ENCODE measurements at places on chromosomes 12 and 14.

- DNase-seq: no peak
These were observed 31.7 kb upstream of the BTBD6 start for GRCh38 chr14:105216490-105217247.

DNA sequence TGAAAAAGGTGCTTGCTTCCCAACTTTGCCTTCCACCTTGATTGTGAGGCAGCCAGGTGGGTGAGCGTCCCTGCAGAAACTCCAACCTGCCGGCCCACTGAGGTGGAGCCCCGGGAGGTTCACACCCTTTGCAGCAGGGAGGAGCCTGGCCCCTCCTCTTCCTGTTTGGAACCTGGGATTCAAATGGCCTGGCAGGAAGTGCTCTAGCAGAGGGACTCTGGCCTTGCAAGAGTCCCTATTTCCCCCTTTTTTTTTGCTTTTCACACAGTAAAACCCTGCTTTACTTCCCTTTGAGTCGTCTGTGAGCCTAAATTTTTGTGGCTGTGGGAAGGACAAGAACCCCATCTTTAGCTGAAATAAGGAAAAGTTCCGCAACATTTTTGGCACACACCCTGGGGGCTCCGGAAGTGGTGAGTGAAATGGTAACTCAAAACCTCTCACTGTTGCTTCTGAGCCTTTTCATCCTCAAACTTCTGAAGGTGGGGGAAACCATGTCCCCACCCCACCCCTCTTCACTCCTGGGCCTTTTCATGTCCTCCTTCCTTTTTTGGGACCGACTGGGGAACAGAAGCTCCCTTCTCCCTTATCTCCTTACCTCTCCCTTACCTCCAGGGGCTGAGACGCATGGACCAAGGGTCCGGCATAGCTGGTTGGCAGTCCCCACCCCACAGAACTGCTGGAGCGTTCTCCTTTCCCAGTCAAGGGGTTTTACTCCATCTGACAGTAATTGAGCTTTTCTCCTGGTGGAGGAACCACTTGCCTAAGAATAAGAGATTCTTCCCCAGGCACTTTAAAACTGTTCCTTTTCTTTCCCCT lies 102.0 kb downstream of the KCNMB4 start:
- no peak for DNase-seq

GRCh38 chr14:33809396-33809981 lies 141.4 kb downstream of the EGLN3 start:
- DNase-seq: no peak

DNA sequence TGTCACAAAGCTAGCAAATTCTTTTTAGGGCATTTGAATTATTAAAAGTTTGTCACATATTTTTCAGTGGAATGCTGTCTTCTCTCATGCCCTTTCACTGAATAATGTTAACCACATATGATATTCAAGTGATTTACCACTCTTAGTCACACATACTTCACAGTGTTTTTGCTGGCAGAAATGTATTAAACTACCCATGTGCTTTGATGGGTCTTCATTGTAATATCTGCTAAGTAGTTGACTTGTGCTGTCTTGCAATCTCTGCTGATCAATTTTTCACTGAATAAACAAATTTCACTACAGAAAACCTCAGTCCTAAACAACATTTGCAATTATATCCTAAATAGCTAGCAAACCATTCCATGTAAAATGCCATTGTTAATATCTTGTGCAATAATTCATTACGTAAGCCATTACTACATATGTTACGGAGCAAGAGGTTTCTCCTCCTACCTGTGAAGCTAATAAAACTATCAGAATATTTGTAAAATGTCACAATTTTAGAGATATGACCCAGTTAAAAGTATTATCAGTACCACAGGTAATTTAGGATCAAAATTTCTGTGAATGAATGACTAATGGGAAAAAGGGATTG lies 64.6 kb upstream of the LMO3 start:
- DNase-seq: no peak

GRCh38 chr12:53602176-53602864 lies 23.9 kb downstream of the ATF7 start:
- no peak for DNase-seq

DNA sequence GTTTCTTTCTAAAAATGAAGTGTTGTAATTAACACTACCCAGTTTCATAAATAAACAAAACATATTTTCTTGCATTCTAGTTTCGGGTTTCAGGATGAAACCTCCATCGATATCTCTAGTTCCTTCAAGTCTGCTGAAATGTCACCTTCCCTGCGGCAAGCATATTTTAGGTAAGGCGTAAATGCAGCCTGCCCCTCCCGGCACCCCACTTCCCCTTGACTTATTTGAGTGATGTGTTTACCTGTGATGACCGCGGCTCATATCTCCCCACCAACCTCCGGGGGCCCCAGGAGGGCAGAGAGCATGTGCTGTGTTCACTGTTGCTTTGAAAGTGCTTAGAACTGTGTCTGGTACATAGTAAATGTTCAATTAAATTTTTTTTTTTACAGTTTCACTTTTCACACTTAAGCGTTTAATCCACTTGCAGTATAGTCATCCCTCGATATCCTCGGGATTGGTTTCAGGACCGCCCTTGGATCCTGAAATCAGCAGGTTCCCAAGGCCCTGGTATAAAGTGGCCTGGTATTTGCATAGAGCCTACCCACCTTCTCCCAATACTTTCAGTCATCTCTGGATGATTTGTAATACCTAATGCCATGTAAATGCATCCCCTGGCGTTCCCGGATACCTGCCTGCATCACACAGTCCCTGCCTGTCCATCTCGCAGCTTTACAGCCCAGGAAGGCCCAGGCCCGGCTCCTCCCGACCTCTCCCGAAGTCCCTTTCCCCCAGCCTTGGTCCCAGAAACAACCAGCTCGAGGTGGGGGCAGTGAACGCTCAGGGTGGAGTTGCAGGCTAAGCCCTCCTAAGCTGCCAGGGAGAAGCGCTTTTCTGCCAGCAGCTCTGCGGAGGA lies 40.2 kb upstream of the FBRSL1 start:
- DNase-seq: no peak

GRCh38 chr12:57063991-57064685 lies 14.2 kb upstream of the MYO1A start:
- DNase-seq: peak; percentile 60

DNA sequence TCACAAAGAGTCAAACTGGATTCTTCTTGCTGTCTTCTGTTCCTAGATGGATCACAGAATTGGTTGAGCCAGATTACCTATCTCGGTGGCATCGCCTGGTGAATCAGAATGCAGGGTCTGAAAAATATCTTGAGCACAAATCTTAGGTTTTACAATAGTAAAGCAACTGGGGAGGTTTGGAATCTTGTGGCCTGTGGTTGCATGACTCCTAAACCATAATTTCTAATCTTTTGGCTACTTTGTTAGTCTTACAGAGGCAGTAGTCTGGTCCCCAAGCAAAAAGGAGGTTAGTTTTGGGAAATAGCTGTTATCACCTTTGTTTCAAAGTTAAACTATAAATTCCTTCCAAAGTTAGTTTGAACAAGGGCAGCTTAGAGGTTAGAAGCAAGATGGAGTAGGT lies 1488.5 kb upstream of the FLRT2 start:
- no peak for DNase-seq

DNA sequence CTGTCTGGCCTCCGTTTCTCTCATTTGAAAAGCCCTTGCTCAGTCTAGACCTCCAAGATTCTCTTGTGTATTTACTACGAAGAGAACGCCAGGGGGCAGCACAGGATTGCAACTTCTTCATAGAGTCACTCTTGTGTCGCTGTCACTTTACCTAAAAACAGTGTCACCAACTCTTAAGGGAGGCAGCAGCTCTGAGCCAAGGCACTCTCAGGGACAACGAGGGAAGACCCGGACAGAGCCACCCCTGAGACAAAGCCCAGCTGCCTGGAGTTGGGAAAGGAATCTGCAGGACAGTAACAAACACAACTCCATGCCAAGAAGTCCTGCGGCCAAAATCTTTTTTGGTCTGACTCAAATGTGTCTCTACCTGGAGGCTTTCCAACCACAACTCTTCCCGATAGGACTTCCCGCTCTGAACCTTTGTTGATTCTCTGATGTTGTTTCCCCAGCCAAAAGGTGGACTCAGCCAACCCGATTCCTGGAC lies 9.6 kb upstream of the RPAP3 start:
- peak; percentile 91 for DNase-seq

DNA sequence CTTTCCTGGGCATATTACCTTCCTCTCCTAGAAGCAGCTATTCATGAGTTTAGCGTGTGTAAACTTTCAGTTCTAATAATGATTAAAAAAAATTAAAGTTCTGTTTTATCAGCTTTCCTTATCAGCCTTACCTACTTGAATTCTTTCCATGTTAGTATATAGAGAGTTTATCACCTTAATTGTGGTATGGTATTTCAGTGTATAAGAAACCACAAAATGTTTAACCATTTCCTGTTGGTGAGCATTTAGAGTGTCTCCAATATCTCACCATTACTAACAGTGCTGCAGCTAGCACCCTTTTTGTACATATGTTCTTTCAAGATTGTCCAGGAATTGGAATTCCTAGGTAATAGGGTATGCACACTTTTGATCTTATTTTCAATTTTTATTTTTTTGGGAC lies 89.5 kb downstream of the FBXO33 start:
- DNase-seq: no peak

DNA sequence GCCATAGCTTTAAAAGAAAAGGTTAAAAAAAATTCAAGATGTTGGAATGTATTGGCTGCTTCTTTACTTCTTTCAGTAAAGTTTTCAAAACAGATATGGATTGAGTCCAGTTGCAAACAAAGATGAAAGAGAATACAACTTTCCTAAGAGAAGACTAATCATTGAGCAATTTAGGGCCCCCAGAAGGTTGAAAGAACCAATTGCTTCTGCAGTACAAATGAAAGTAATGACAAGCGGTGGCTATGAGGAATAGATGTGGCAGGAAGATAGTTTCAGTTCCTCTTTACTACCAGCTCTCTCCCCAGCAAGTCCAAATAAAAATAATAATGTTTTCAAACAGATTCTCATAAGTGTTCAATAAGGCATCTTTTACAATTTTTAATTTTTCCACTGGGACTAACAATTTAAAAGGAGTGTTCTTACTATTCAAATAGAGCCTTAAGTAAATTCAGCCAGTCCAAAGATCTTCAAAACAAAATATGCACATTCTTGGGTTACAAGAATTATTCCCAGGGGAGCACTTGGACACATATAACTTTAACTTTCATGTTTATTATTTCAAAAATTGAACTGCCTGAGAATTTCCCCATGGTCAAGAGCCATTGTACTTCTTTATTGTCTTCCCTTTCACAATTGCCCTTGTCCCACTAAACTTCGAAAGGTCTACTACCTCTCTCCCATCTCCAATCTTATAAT lies 62.3 kb upstream of the PPP1R12A start:
- no peak for DNase-seq

DNA sequence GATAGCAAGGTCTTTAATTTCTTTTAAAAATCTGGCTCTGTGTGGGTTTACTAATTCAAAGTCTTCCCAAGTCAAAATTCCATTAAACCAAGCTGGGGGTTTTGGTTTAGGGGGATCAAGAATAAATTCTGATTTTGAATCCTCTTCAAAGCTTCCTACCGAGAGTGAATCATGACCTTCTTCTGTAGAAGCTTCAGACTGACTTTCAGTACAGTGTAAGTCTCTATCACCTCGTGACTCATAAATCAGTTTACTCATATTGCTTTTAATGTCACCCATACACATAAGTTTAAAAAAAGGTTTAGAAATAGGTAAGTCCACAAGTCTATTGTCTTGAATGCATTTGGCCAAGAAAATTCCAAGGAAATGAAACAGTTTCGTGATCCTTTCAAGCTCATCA lies 80.6 kb upstream of the STRN3 start:
- DNase-seq: no peak

DNA sequence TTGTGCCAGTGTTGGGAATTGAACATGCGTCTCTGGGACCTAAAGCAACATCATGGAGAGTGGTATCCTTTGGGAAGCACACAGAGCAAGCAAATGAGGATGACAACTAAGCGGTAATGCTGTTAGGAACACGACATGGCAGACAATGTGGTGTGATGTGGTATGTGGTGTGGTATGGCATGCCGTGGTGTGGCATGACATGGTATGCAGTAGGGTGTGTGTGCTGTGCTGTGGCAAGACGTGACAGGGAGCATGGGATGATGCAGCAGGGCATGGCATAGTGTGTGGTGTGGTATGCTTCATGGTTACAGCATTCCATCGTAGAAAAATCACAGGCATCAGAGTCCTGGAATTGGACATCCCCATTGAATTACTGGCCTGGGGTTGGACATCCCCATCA lies 108.7 kb downstream of the RTN1 start:
- no peak for DNase-seq

GRCh38 chr12:107847430-107847829 lies 72.9 kb downstream of the ASCL4 start:
- DNase-seq: no peak

DNA sequence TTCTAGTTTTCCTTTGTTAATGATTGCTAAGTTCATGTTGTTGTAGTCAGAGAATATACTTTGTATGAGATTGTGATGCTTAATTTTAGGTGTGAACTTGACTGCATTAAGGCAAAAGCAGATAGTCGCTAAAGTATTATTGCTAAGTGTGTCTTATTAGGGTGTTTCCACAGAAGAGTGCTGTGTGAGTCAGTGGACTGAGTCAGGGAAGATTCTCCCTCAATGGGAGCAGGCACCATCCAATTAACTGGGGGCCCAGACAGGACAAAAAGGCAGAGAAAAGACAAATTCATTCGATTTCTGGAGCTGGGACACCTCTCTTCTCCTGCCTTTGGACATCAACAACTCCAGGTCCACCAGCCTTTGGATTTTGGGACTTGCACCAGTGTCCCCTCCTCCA lies 48.5 kb downstream of the BAZ1A start:
- DNase-seq: no peak

- DNase-seq: no peak
These were observed 275.7 kb upstream of the PRICKLE1 start for GRCh38 chr12:42865282-42865681.

GRCh38 chr14:90545966-90546751 lies 149.3 kb downstream of the CALM1 start:
- DNase-seq: no peak

GRCh38 chr12:100476013-100476751 lies 2.5 kb downstream of the NR1H4 start:
- DNase-seq: no peak

DNA sequence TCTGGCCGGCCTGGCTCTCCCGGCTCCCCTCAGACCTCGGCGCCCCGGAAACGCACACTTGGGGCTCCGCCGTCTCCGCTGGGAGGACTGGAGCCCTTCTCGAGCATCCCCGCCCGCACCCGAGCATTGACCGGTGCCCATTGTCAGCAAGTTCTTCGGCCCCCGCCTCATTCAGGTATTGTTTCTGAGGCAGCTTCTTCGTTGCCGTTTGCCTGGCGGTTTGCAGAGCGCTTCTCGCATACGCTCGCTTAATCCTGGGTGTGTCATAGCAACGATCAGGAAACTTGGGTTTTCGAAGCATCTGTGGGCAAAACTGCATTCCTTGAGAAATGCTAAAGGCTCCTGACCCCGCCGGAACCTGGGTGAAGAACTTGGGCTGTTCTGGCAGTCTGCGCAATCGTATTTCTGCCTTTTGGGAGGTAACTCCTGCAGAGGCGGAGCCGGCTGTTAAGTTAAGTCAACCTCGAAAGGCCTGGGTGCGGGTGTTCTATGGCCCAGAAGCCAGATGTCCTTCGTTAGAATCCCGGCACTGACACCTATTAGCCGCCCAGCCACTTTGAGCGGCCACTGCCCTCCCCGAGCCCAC lies 518 bp downstream of the GSKIP start:
- DNase-seq: peak; percentile 52
